ENCODE measurements at places on chromosomes 7 and 10.

- peaks cover 4% of the 10 kb centered on the region for H3K4me1 ChIP-seq
- no peaks in the 10 kb centered on the region for H3K27me3 ChIP-seq
- H3K36me3 ChIP-seq = peaks cover 51% of the 10 kb centered on the region
- H3K27ac ChIP-seq = no peak overlapping the region
Measured at GRCh38 chr7:149720372-149721083, 52.9 kb downstream of the ZNF467 start.

DNA sequence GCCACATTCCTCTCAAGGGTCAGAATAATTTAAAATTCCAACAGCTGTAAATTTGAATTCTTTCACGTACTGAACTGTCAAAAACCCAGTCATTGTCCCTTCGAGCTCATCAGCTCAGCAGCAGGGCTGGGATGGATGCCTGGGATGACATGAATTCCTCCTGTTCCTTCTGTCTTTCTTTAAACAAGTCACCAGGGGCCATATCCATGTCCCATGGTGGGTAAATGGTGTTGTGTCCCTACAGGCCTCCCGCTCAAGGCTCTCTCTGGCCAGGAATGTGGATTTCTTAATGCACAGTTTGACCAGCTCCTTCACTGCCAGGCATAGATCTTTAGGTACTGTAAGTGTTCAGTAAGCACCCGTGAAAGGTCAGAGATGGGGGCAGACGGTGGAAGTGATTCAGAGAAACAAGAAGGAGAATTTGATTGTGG lies 13.8 kb upstream of the TECPR1 start:
- H3K36me3 ChIP-seq = peaks cover 8% of the 10 kb centered on the region
- H3K4me3 ChIP-seq = no peak overlapping the region
- no peak for DNase-seq
- no peak overlapping the region for H3K27ac ChIP-seq
- peaks cover 5% of the 10 kb centered on the region for H3K4me1 ChIP-seq
- no peaks in the 10 kb centered on the region for H3K27me3 ChIP-seq

DNA sequence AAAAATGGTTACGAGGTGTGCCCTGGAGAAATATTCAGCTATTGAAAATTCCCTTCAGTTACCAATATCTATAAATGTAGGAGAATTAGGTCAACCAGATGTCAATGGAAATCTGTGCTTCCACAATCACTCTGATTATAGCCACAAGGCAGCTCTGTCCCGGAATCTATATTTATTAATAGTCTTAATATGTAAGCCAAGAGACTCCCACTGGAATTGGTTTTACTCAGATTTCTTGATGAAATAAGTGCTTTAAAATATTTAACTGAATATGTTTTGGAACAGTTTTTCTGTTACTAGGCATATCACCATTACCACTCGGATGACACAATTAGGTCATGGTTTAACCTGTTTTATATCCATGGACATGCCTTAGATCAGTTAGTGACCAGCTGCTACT lies 169.6 kb downstream of the POM121L12 start:
- no peak overlapping the region for H3K27ac ChIP-seq
- H3K27me3 ChIP-seq = no peaks in the 10 kb centered on the region
- H3K4me3 ChIP-seq = no peak overlapping the region
- no peak for DNase-seq
- H3K36me3 ChIP-seq = no peaks in the 10 kb centered on the region

- H3K27me3 ChIP-seq = no peaks in the 10 kb centered on the region
- H3K27ac ChIP-seq = no peak overlapping the region
- no peaks in the 10 kb centered on the region for H3K36me3 ChIP-seq
- no peak for DNase-seq
- H3K4me1 ChIP-seq = no peaks in the 10 kb centered on the region
- no peak overlapping the region for H3K4me3 ChIP-seq
Measured at GRCh38 chr10:5862360-5862961, 27.2 kb downstream of the ANKRD16 start.

DNA sequence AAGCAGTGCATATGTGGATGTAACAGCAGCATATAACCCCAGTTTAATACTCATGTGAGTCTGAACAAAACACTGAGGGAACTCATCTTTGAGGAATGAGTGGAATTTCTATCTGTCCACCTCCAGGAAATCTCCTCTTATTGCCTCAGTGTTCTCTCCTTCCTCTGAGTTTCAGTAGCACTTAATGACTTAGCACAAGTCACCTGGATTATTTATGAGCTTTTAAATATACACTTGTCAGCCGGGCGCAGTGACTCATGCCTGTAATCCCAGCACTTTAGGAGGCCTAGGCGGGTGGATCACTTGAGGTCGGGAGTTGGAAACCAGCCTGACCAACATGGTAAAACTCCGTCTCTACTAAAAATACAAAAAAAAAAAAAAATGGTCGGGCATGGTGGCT lies 4.3 kb downstream of the LRRC20 start:
- no peak overlapping the region for H3K27ac ChIP-seq
- no peak for DNase-seq
- no peaks in the 10 kb centered on the region for H3K27me3 ChIP-seq
- peaks cover 11% of the 10 kb centered on the region for H3K4me1 ChIP-seq
- no peak overlapping the region for H3K4me3 ChIP-seq

- H3K27me3 ChIP-seq = no peaks in the 10 kb centered on the region
- H3K4me1 ChIP-seq = peaks cover 44% of the 10 kb centered on the region
- peak overlapping the region; percentile 39 for H3K27ac ChIP-seq
- no peak overlapping the region for H3K4me3 ChIP-seq
Measured at GRCh38 chr10:103669243-103669929, 175.9 kb downstream of the NEURL1 start.

- no peak overlapping the region for H3K27ac ChIP-seq
- H3K36me3 ChIP-seq = no peaks in the 10 kb centered on the region
- peaks cover 4% of the 10 kb centered on the region for H3K4me1 ChIP-seq
- H3K27me3 ChIP-seq = no peaks in the 10 kb centered on the region
- no peak for DNase-seq
Measured at GRCh38 chr7:99755085-99755484, 20.1 kb upstream of the CYP3A7 start.

Data from lower lobe of right lung (tissue), 2 donors.